ENCODE measurements at places on chromosomes 2 and 18.
A peak's percentile ranks its signal among the peaks of the same experiment; 100 is the strongest.

DNA sequence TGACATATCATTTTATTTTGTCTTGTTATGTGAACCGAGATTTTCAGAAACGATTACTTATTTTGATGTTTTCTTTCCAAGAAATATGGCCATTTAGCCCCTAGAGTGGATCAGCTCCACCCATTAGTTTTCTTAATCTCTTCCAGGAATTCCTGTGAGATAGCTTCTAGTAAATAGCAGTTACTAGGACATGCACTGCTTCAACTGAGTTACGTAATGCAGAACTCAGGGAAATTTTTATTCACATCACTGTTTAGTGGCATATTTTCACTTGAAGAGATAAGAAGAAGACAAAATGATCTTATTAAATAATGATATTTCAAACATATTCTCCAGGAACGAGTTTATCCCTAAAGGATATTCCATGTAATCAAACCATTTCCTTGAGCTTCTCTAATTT is 573.5 kb upstream of the CNTNAP5 start:
- H3K4me3 ChIP-seq: no peak overlapping the region
- H3K27ac ChIP-seq: no peak overlapping the region
- no peaks in the 10 kb centered on the region for H3K36me3 ChIP-seq
- no peak for DNase-seq

DNA sequence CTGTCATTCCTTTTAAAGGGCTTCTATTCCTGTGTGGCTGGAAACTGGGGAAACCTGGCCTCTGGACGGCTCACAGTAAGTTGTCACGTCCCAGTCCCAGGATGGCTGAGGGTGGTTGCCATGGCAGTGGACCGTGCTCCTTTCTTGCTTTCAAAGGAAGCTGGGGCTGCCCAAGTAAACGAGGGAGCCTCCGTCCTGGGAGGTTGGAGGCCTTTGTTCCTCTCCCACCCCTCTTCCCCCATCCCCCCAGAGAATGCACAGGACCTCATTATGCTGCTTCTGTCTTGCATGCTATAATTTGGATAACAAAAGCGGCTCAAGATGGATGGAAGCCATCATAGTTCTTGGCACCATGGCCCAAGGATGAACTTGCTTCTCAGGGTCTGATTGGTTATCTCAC is 325.5 kb upstream of the HS6ST1 start:
- H3K36me3 ChIP-seq: no peaks in the 10 kb centered on the region
- H3K4me1 ChIP-seq: peaks cover 35% of the 10 kb centered on the region
- H3K4me3 ChIP-seq: no peak overlapping the region

DNA sequence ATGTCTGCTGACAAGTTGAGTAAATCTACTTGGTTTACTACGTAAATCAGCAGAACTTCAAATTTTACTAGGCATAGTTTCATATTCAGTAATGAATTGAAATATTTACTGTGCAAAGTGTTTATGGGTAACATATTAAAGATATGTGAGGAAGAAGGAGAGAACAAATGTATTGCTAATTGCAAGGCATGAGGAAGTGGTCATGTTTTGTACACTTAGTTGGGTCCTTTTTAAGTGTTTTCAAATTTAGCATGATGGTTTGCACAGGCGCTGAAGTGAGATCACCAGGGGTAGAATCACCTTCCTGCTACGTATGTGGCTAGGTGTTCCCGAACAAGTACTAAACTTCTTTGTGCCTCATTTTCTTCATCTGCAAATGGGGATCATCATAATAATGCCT is 1534.4 kb downstream of the LRP1B start:
- DNase-seq: no peak
- H3K36me3 ChIP-seq: no peaks in the 10 kb centered on the region
- H3K27ac ChIP-seq: no peak overlapping the region
- H3K4me3 ChIP-seq: no peak overlapping the region
- no peaks in the 10 kb centered on the region for H3K27me3 ChIP-seq

- peak; percentile 80 for DNase-seq
- no peaks in the 10 kb centered on the region for H3K36me3 ChIP-seq
- peaks cover 29% of the 10 kb centered on the region for H3K4me1 ChIP-seq
- H3K4me3 ChIP-seq: peak overlapping the region; percentile 98
These were observed 817 bp downstream of the DSC2 start for GRCh38 chr18:31101183-31102024.

DNA sequence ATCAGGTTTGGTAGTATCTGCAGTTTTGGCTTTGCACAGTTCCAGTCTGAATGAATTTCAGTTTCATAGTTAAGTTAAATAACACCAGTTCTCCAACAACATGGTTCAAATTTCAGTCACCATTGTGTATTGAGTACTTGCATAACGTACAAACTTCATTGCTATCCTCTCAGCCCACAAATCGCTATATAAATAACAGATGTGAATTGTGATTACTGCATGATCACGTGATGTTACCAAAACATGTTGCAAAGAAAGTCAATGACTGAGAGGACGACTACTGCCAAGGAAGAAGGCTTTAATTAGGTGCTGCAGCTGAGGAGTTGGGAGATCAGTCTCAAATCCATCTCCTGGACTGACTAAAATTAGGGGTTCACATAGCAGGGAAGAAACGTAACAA is 48.2 kb downstream of the COL4A4 start:
- DNase-seq: no peak
- H3K4me1 ChIP-seq: no peaks in the 10 kb centered on the region
- no peaks in the 10 kb centered on the region for H3K36me3 ChIP-seq
- no peak overlapping the region for H3K4me3 ChIP-seq

GRCh38 chr2:215517391-215517790 is 81.5 kb upstream of the FN1 start:
- DNase-seq: no peak
- H3K36me3 ChIP-seq: no peaks in the 10 kb centered on the region
- no peaks in the 10 kb centered on the region for H3K4me1 ChIP-seq
- no peak overlapping the region for H3K27ac ChIP-seq
- H3K4me3 ChIP-seq: no peak overlapping the region
- H3K27me3 ChIP-seq: peaks cover 2% of the 10 kb centered on the region

DNA sequence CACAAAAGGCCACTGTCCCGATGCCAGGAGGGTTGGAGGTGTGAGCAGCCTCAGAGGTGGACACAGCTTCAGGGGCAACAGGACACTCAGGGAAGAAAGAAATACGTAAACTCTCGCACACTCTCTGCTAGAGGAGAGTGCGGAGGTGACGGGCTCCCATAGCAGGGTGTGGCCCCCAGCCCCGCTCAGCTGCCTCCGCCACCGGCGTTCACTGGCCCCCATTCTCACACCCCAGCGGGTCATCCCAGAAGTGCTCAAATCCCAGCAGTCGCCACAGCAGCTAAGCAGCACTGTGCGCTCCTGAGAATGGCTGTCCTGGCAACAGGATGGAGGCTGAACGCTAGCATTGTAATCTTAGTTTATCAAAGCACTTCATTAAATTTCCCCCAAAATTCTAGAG is 315.6 kb upstream of the SALL3 start:
- H3K4me1 ChIP-seq: no peaks in the 10 kb centered on the region
- H3K4me3 ChIP-seq: no peak overlapping the region
- H3K36me3 ChIP-seq: peaks cover 5% of the 10 kb centered on the region
- DNase-seq: no peak

GRCh38 chr18:24089076-24089475 is 49.8 kb upstream of the CABYR start:
- H3K4me3 ChIP-seq: peak overlapping the region; percentile 64
- peak overlapping the region; percentile 78 for H3K27ac ChIP-seq
- H3K27me3 ChIP-seq: no peaks in the 10 kb centered on the region
- DNase-seq: no peak
- no peaks in the 10 kb centered on the region for H3K36me3 ChIP-seq
- peaks cover 18% of the 10 kb centered on the region for H3K4me1 ChIP-seq

DNA sequence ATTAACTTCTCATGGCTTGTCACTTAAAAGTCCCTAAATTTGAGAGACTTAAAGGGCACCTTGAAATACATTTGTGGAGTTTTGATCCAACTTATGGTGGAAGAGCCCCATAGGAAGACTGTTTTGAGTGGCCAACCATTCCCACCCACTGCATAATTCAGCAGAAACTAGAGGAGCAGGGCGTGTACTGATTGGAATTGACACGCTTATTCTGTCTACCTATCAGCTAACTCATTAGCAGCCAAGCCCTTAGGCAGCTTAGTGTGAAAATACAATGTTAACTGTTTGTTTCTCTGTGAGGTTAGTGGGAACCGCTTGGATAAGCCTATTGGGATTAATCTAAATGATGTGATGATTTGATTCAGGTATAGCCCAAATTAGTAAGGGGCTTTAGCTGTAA is 6.4 kb downstream of the LGALSL start:
- DNase-seq: no peak
- H3K4me3 ChIP-seq: no peak overlapping the region
- H3K4me1 ChIP-seq: no peaks in the 10 kb centered on the region
- no peak overlapping the region for H3K27ac ChIP-seq

DNA sequence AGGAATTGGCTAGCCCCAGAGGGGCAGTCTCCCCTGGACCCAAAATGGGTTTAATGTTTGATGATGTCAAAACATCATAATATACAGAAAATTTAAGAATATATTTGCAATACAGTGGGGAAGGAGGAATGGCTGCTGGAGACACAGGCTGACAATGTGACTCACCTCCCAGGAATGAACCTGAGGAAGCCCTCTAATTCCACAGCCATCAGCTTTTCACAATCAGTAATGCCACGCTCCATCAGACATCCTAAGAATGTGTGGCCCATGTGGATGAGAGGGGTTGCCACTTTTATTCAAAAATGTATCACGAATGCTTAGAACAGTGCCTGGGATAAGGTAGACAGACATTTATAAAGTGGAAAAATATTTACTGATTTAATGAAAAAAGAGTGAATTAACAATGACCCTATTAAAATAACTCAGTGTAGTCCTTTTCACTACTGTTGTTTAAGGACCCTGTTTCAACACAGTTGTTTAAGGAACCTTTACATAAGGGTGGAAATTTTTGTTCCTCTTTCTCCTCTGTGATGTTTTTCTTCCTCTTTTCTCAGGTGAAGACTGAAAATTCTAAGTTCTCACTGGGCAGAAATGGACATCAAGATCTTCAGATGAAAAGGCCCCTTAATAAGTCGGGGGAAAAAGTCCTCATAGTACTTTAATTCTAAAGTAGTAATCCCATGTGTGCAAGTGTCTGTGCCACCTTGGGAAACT is 17.5 kb upstream of the TMEM163 start:
- H3K27me3 ChIP-seq: no peaks in the 10 kb centered on the region
- no peak overlapping the region for H3K4me3 ChIP-seq
- no peak overlapping the region for H3K27ac ChIP-seq
- DNase-seq: no peak
- H3K36me3 ChIP-seq: no peaks in the 10 kb centered on the region

GRCh38 chr18:58567453-58568196 is 61.3 kb downstream of the ALPK2 start:
- no peaks in the 10 kb centered on the region for H3K36me3 ChIP-seq
- H3K27ac ChIP-seq: no peak overlapping the region
- H3K4me3 ChIP-seq: no peak overlapping the region
- DNase-seq: no peak

- H3K27me3 ChIP-seq: no peaks in the 10 kb centered on the region
- peaks cover 10% of the 10 kb centered on the region for H3K4me1 ChIP-seq
- no peak overlapping the region for H3K4me3 ChIP-seq
- H3K36me3 ChIP-seq: no peaks in the 10 kb centered on the region
- H3K27ac ChIP-seq: no peak overlapping the region
- no peak for DNase-seq
These were observed 18.3 kb upstream of the SP3 start for GRCh38 chr2:173983391-173983871.

GRCh38 chr2:180662521-180662920 is 317.9 kb upstream of the UBE2E3 start:
- H3K27ac ChIP-seq: no peak overlapping the region
- H3K4me3 ChIP-seq: no peak overlapping the region
- no peaks in the 10 kb centered on the region for H3K4me1 ChIP-seq
- no peaks in the 10 kb centered on the region for H3K36me3 ChIP-seq
- DNase-seq: no peak

GRCh38 chr2:109467701-109468100 is 146.1 kb downstream of the SEPTIN10 start:
- no peak overlapping the region for H3K4me3 ChIP-seq
- no peaks in the 10 kb centered on the region for H3K36me3 ChIP-seq
- no peak overlapping the region for H3K27ac ChIP-seq
- DNase-seq: no peak

DNA sequence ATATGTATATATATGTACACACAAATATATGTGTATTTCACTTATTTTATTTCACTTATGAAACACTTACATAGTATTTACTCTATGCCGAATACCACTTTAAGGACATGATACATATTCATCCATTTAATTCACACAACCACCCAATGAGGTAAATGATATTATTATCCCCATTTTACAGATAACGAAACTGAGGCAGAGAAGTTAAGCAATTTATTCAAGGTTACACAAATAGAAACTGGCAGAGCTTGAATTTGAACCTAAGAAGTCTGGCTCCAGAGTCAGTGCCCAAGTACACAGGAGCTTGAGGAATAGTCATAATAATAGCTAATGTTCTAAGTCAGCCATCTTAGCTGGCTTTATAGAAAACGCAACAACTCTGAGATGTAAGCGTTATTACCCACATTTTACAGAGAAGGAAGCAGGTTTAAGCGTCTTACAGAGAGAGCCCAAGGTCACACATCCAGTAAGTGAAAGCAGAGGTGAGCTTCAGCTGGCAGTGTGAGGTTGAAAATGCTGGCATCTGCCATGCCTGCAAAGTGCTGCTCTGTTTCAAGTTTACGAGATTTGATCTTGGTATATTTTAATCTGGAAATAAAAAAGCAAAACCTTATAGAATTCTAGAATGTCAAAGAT is 326.9 kb downstream of the LPIN1 start:
- no peak overlapping the region for H3K27ac ChIP-seq
- no peak for DNase-seq
- H3K27me3 ChIP-seq: no peaks in the 10 kb centered on the region
- no peaks in the 10 kb centered on the region for H3K4me1 ChIP-seq
- H3K4me3 ChIP-seq: no peak overlapping the region

GRCh38 chr18:79763407-79763806 is 34.3 kb upstream of the KCNG2 start:
- H3K27ac ChIP-seq: no peak overlapping the region
- H3K4me1 ChIP-seq: peaks cover 3% of the 10 kb centered on the region
- peak; percentile 1 for DNase-seq
- peaks cover 48% of the 10 kb centered on the region for H3K36me3 ChIP-seq

DNA sequence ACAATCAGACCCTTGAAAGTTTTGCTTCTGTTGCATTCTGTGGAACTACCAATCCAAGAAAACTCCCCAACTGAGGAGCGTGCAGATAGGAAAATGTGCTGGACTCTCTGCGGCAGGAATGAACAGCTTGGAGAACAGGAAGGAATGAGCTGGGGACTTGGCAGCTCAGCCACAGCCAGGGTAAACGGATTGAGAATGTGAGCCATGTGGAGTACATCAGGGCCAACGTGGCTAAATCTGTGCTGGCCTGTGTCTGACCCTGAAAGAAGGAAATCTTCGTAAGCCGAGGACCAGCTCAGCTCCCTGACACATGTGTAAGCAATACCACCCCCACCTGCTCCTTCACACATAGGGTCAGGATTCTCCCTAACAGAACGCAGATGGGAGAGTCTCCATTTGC is 1023.7 kb downstream of the BCL11A start:
- no peak overlapping the region for H3K27ac ChIP-seq
- peaks cover 5% of the 10 kb centered on the region for H3K36me3 ChIP-seq
- no peaks in the 10 kb centered on the region for H3K27me3 ChIP-seq
- H3K4me1 ChIP-seq: no peaks in the 10 kb centered on the region
- DNase-seq: no peak
- H3K4me3 ChIP-seq: no peak overlapping the region

- H3K4me3 ChIP-seq: no peak overlapping the region
- H3K36me3 ChIP-seq: no peaks in the 10 kb centered on the region
- H3K27ac ChIP-seq: no peak overlapping the region
These were observed 73.6 kb downstream of the NPAS2 start for GRCh38 chr2:100893392-100894104.

- no peak overlapping the region for H3K4me3 ChIP-seq
- H3K27ac ChIP-seq: no peak overlapping the region
- H3K27me3 ChIP-seq: no peaks in the 10 kb centered on the region
- no peak for DNase-seq
- peaks cover 6% of the 10 kb centered on the region for H3K4me1 ChIP-seq
- H3K36me3 ChIP-seq: peaks cover 6% of the 10 kb centered on the region
These were observed 112.0 kb downstream of the GULP1 start for GRCh38 chr2:188403676-188404075.
